ENCODE measurements at places on chromosomes 2 and 18.

GRCh38 chr2:179771791-179772190 is 89.6 kb downstream of the ZNF385B start:
- no peak for DNase-seq

DNA sequence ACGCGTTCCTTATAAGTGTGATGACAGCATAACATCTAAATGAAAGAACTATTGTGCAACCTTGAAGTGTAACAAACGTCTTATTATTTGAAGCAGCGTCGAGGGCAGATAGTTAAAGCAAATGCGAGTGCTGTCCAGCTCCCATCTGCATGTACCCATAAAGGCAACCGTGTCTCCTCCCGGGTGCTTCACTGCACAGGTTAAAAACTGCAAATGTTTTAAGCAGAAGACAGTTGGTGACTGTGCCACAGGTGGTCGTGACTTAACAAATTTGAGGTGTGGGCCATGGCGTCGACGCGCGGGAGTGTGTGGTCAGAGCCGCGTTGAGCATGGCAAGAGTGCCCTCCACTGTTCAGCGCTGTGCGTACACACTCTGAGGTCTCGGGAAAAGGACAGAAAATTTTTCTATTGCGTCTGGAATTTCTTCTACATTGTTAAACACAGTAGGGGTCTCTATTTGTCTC is 6.4 kb downstream of the SALL3 start:
- peak; percentile 61 for DNase-seq

DNA sequence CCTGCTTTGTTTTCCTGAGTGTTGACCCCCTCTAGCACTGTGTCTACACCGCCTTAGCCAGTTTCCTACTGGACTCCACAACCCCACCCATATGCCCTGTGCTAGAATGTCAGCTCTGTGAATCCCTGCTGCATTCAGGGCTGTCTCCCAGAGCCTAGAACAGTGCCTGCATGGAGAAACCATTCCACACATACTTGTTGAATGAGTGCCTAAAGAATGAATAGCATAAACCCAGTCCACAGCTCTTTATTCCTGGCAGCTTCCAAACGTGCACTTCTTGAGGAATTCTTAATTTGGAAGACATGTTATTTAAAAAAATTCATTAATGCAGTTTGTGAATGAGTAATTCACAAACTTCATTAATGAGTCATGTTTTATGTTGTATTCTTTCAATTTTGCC is 6.5 kb upstream of the NAPG start:
- DNase-seq: no peak

- peak; percentile 95 for DNase-seq
These were observed at the start of gene SOX11 for GRCh38 chr2:5691985-5692529. Gene SOX11 (plus strand): TSS chr2:5692384. CDS start chr2:5692722, 338 bp downstream.

- DNase-seq: no peak
These were observed 38.9 kb downstream of the RAB31 start for GRCh38 chr18:9746958-9747357.

DNA sequence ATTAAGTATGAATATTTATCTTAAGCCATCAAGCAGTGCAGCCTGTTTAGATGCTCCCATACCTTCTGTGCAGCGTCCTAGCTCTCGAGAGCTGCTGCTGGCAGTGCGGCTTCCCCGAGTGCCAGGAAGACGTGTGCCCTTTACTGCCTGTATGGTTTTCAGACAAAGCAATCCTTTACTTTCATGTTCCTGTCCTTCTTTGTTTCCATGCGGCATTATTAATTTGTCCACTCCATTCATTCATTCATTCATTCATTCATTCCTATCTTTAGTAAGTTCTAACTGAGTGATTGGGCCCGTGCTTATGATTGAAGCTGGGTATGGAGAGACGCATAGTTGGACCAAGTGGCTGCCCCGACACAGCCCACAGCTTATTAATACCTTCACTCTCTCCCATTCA is 446.6 kb upstream of the HNRNPA3 start:
- no peak for DNase-seq

DNA sequence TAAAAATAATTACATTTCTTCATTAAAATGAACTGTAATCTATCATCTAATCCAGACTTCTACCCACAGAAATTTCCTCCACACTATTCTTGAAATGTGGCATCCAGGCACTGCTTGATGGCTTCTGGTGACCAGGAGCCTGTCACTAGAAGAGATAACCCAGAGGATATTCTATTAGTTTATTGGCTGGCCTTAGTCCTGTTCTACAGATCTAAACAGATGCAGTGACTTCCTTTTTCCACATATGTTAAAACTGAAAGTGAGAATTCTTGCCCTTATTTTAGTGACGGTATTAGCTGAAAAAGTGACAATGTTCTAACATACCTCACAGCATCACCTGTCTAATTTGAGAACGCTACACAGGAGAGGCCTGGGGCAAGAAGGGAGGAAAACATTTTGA is 775.4 kb downstream of the TSN start:
- DNase-seq: no peak

- DNase-seq: no peak
These were observed 34.7 kb downstream of the ST3GAL5 start for GRCh38 chr2:85854166-85854509.

- DNase-seq: no peak
These were observed 494.7 kb downstream of the STK39 start for GRCh38 chr2:167752734-167753133.

- DNase-seq: peak; percentile 30
These were observed 93.4 kb downstream of the MYO3B start for GRCh38 chr2:170271340-170271739.

GRCh38 chr2:216644842-216645635 is 11.8 kb downstream of the IGFBP2 start:
- DNase-seq: no peak

- DNase-seq: no peak
These were observed 19.9 kb upstream of the TMEM131 start for GRCh38 chr2:98015671-98016070.

GRCh38 chr18:3293196-3293951 is 31.4 kb downstream of the MYL12B start:
- no peak for DNase-seq

DNA sequence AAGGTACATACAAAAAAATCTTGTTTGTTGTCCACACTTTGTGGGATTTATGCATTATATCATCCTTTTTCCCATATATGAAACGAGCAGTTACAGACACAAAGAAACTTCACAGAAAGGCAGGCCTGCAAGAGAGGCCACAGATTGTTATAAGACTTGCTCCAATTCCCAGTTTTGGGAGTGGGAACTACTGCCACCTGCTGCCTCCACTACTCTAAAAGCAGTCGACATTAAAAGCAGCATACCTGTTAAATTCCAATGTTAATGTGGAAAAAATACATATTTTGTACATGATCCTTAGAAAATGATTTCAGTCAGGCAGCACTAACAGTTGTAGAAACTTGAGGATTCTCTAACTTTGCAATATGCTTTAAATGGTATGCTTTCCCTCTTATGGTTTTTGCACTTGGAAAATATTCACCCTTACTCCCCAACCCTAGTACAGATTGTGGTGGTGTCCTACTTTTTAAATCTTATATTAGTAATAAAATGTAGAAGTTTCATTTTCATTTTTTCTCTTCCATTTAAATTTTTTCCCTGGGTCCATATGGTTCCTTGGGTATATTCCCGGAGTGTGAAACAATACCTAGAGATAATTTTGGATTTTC is 37.9 kb downstream of the SLC38A11 start:
- peak; percentile 57 for DNase-seq

- DNase-seq: no peak
These were observed 5.0 kb downstream of the ZNF516 start for GRCh38 chr18:76490033-76490432.

DNA sequence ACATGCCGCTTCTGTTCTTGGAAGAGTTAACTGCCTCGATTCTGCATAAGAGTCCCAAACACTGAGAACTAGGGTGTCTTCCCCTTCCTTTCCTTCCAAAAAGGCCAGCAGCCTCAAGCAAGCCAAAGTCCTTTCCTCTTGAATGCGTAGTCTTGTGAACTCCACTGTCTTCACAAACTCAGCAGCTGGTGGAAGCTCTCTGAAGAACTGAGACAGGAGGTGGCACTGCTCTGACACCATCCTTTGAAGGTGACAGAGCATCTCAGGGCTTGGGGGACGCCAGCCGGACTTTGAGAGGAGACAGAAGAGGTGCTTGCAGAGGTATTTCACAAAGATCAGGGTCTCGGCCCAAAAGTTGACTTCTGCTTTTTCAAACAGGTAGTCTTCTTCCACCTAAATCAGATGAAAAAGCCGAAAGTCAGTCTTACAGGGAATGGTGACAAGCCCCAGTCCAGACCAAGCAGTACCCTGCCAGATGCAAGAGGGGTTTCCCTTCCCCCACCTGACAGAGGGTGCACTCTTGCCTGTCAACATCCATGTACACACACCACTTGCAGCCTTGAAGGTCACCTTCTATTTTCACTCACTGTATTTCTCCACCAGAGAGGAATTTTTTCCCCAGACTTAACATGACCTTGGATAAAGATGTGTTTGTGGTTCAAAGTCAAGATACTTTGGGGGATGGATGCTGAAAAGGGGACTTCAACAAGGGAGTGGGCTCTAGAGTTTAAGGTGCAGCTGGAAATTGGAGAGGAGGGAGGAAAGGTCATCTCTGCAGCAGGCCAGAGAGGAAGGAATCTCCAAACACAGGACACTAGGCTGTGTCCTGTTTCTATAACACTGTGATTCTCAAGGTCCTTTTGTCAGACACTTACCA is 4.8 kb upstream of the ZFP36L2 start:
- peak; percentile 17 for DNase-seq

DNA sequence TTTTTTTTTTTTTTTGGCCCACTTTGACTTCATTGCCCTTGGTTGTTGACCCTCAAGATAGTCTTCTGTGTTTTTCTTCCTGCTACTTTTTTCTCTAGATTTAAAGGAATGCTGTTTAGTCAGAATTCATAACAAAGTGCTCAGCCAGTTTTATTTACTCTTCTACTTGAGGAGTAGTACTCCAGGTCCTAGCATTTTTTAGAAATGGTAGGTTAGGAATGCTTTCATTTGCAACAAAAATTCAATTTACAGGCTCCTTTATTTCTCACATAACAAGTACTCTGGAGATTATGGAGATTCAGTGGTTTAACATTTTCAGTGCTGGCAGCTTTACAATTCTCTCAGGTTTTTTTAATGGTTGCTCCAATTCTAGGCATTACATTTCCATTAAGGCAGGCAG is 58.2 kb downstream of the KIAA1328 start:
- DNase-seq: no peak

GRCh38 chr2:215811003-215811402 is 202.3 kb downstream of the MREG start:
- DNase-seq: no peak

DNA sequence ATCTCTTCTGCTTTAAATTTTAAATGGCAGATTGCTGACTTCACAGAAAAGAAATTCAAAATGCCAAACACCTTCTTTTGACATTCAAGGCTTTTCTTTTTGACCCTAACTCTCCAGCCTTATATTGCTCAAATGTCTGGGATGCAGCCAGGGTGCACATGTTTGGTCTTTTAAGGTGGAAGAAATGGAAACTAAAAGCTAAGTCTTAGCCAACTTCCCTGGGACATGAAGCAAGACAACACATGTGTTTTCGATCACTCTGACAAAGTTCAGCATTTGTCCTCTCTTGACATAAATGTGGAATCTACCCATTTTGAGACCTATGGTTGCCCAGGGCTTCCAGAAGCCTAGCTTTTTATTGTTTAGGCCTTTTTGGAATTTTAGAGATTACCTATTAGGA is 161.6 kb downstream of the RDH14 start:
- DNase-seq: no peak

DNA sequence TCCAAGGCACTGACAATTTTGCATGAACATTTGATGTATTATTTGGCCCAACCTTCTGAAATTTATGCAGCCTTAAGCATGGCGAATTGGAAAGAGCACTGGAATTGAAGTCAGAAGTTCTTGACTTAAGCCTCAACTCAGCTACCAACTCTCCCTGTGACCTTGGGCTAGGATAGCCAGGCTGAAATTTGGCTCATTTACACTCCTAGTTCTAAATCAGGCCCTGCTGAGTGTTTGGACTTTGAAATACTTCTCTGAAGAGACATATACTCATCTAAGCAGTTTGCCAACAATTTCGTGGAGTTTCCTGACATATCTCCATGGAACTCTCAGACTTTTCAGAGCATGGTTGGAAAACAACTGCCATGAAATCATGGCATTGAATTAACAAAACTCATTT is 489.6 kb upstream of the PIK3C3 start:
- DNase-seq: no peak

DNA sequence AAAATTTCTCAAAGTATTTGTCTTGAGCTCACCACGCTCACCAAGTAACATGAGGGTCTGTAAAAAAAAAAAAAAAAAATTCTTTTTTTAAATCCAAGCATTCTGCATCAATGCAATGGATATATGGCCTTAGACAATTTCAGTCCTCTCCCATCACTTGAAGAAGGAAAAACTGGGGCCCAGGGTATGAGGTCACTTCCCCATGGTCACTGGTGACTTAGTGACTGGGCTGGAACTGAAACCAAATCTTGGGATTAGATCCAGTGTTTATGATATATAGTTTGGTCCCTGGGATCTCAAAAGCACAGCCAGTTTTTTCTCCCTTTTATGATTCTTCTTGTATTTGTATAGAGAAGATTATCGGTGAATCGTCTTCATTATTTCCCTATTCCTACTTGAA is 477.9 kb upstream of the TNP1 start:
- peak; percentile 2 for DNase-seq

GRCh38 chr2:9428965-9429577 is 5.6 kb downstream of the CPSF3 start:
- DNase-seq: no peak

DNA sequence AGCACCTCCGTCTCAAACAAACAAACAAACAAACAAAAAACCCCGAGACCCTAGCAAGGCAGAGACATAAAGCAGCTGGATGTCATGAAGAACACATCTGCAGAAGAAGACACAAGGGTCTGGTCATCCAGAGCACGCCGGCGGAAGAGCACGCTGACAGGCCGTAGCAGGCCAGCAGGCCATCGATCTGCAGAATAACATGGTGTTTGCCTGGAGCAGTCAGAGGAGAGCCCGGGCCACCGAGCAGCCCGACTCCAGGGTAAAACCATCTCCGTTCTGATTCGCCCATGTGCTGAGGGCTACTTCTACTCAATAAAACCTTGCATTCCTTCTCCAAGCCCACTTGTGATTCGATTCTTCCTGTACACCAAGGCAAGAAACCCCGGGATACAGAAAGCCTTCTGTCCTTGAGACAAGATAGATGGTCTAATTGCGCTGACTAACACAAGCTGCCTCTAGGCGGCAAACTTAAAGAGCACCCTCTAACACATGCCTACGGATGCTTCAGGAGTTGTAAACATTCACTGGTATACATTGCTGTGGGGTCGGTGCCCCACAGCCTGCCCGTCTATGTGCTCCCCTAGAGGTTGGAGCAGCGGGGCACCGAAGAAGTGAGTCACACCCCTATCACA is 549.8 kb upstream of the NRXN1 start:
- DNase-seq: no peak

GRCh38 chr2:27077231-27077630 is 1.2 kb upstream of the EMILIN1 start:
- DNase-seq: no peak

GRCh38 chr2:8574196-8575037 is 107.4 kb upstream of the ID2 start:
- peak; percentile 24 for DNase-seq

DNA sequence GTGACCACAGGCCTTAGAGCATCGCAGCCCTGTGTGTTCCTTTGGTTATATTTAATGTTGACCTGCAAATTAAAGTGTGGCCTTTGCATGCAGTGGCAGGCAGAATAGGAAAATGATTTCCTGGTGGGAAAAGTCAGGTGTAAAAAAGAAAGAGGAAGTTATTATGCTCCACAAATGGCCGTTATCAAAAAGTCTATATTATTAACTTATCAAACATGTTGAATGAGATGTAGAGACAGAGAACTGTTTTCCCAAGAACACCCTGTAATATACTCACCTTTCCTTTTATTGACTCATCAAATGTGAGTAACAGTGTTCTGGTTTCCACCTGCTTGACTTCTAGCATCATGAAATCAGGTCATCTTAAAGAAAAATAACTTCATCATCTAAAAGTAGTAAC is 35.3 kb downstream of the MEIS1 start:
- no peak for DNase-seq
